ENCODE measurements at places on chromosomes 5 and 9. TPM values are rescaled to one million over a fixed set of nuclear protein-coding genes. Genes with fewer than 3 reads are reported as not detected.
A peak's percentile ranks its signal among the peaks of the same experiment; 100 is the strongest.

- no peak overlapping the region for H3K27ac ChIP-seq
- no peaks in the 10 kb centered on the region for H3K4me1 ChIP-seq
- no peak overlapping the region for H3K4me3 ChIP-seq
- H3K36me3 ChIP-seq: no peaks in the 10 kb centered on the region
- H3K27me3 ChIP-seq: no peaks in the 10 kb centered on the region
- no peak for DNase-seq
Measured at GRCh38 chr5:143931476-143931875, 119.5 kb downstream of the HMHB1 start.

GRCh38 chr9:92661127-92661526 lies 8.8 kb downstream of the IPPK start:
- no peak overlapping the region for H3K27ac ChIP-seq
- no peak for DNase-seq
- peaks cover 25% of the 10 kb centered on the region for H3K4me1 ChIP-seq

DNA sequence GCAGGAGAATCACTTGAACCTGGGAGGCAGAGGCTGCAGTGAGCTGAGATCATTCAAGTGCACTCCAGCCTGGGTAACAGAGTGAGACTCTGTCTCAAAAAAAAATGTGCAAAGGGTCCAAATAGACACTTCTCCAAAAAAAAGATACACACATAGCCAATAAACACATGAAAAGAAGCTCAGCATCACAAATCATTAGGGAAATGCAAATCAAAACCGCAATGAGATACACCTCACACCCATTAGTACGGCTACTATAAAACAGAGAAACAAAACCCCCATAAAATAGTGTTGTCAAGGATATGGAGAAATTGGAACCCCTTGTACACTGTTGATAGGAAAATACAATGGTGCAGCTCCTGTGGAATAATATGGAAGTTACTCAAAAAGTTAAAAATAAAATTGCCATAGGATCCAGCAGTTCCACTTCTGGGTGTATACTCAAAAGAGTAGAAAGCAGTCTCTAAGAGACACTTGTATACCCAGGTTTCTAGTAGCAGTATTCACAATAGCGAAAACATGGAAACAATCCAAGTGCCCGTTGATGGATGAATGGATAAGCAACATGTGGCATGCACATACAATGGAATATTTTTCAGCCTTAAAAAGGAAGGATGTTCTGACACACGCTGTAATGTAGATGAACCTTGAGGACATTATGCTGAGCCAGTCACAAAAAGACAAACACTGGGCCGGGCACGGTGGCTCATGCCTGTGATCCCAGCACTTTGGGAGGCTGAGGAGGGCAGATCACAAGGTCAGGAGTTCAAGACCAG lies 57.2 kb upstream of the PPARGC1B start:
- no peak overlapping the region for H3K4me3 ChIP-seq
- H3K27ac ChIP-seq: no peak overlapping the region
- H3K36me3 ChIP-seq: no peaks in the 10 kb centered on the region

DNA sequence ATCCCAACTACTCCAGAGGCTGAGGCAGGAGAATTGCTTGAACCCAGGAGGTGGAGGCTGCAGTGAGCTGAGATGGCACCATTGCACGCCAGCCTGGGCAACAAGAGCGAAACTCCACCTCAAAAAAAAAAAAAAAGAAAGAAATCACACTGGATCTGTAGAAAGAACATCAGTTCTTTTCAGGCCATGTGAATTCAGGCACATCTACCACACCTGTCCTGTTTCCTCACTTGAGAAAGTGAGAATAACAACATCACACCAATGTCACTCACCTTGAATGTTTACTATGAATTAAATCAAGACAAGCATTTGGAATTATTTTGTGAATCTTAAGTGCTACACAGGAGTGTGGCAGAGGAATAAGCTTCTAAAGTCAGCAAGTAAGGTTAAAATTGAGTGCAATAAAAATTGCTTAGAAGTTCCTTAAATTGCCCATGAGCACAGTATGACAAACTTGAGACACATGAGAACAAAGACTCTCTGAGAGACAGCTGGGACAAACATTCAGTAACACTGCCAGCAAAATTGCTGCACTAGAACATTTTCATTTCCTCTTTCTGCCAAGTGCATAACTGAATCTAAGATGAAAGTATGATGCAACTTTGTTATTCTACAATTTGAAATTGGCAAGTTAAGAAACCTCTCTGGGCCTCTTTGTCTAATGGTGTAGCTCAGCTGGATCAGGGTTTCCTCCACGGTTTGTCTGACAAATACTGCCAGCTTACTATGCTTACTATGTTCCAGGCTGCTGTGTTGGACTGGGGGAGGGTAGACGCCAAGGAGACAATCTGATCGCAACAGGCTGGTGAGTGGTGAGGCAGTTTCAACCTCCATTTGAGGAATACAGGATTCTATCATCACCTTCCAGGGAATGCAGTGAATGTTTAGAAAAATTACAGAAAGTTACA lies 1.9 kb upstream of the RIC1 start:
- no peaks in the 10 kb centered on the region for H3K36me3 ChIP-seq
- H3K27ac ChIP-seq: peak overlapping the region; percentile 97
- H3K4me1 ChIP-seq: peaks cover 69% of the 10 kb centered on the region
- H3K27me3 ChIP-seq: no peaks in the 10 kb centered on the region
- DNase-seq: no peak
- H3K4me3 ChIP-seq: no peak overlapping the region

DNA sequence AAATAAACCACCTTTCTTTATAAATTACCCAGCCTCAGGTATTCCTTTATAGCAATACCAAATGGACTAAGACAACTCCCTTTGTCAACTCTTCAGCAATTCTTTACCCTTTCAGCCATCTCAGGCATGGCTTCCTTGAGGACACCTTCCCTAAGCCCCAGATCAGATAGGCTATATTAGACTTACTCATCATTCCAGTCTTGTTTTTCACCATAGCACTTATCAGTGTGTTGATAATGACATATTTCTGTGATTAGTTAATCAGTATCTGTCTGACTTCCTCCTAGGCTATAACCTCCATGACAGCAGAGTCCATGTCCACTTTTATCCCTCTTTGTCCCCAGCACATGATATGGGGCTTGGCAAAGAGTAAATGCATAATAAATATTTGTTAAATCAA lies 238.1 kb downstream of the ACTL7B start:
- H3K36me3 ChIP-seq: no peaks in the 10 kb centered on the region
- H3K27ac ChIP-seq: no peak overlapping the region
- H3K4me3 ChIP-seq: no peak overlapping the region
- no peaks in the 10 kb centered on the region for H3K27me3 ChIP-seq
- no peaks in the 10 kb centered on the region for H3K4me1 ChIP-seq

GRCh38 chr9:128771094-128771721 lies 519 bp downstream of the ZER1 start:
- peaks cover 5% of the 10 kb centered on the region for H3K36me3 ChIP-seq
- no peaks in the 10 kb centered on the region for H3K27me3 ChIP-seq
- no peak for DNase-seq
- H3K4me1 ChIP-seq: peaks cover 32% of the 10 kb centered on the region
- peak overlapping the region; percentile 88 for H3K27ac ChIP-seq

Gene BTNL8
- not detected for total RNA-seq

Gene CHSY3
- total RNA-seq: 3.9 TPM

Gene OGN
- 11.5 TPM for total RNA-seq

Gene SLC6A18
- total RNA-seq: not detected

Gene FOCAD
- 39.8 TPM for total RNA-seq

Gene ADGRD2
- total RNA-seq: 4.2 TPM

Gene ELAVL2
- 2.2 TPM for total RNA-seq

Gene LCN15
- total RNA-seq: not detected
